ENCODE measurements at places on chromosomes 4 and X. TPM values are rescaled to one million over a fixed set of nuclear protein-coding genes. Genes with fewer than 3 reads are reported as not detected.

GRCh38 chr4:118327554-118328241, 25.1 kb downstream of the PRSS12 start:
- DNase-seq = peak; percentile 64

DNA sequence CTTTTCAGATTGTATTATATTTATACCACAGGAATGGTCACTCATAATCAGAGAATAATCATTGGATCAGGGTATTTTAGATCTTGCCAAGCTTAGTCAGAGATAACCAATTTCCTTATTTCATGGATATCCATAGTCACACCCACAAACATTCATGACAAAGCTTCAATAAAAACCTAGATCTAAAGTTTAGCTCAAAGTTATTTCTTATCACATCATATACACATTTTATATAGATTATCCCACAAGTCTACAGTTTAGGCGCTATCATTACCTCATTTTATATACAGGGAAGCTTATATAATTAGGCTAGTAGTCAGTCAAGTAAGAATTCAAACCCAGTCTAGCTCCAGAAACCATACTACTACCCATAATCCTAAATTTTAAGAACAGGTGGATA, 82.3 kb downstream of the SLC10A7 start:
- peak; percentile 27 for DNase-seq

- no peak for DNase-seq
Observed at GRCh38 chr4:108831886-108832285, 69.0 kb upstream of the ETNPPL start.

DNA sequence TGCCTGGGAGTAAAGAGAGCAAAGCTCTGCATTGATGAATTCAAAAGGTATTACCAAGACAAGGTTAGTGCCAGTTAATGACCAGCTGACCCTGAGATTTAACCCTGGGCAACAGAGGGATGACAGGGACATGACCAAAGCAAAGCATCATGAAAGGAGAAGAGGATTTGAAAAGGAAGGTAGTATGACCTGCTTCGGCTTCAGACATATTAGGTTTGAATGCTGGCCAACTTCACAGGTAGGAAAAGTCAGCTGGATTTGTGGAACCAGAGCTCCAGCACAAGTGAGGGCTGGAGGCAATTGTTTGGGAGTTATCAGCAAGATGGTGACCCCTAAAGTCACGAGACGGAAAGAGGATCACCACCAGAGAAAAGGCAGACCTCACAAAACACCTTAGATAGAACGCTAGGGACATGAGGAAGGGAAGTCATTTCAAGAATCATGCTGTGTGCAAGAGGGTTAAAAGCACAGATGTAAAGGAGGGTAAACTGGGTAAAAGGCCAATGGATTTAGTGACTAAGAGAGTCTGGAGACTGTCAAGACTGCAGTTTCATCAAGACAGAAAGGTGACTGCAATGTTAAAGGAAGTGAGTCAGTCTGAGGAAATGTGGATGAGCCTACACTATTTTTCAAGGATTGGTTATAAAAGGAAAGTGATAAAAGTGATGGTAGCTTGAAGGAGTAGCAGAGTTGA, 45.6 kb downstream of the SH3RF1 start:
- peak; percentile 99 for DNase-seq

- no peak for DNase-seq
Observed at GRCh38 chr4:98711526-98711925, 53.1 kb upstream of the TSPAN5 start.

DNA sequence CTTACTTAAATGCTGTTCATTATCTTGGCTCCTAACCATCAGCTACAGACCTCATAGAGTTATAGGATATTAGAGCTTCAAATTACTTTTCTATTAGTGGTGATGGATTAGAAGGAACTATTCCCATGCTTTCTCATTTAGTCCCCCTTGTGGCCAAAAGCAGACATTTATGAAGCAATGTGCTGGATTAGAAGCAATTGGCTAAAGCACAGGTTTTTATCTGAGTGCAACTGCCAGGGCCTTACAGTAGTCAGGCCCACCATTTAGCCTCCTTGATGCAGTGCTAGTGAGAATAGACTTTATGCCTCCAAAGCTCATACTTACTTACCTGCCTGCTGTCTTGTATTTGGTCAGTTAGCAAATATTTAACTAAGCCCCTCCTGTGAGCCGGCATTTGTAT, 93.0 kb downstream of the TSPAN7 start:
- DNase-seq = peak; percentile 46

GRCh38 chr4:6658209-6658595, 17.7 kb downstream of the MRFAP1 start:
- DNase-seq = no peak

GRCh38 chr4:66750273-66750672, 795.0 kb downstream of the CENPC start:
- DNase-seq = no peak

- no peak for DNase-seq
Observed at GRCh38 chr4:25506032-25506571, 129.0 kb downstream of the ANAPC4 start.

- DNase-seq = no peak
Observed at GRCh38 chr4:153191795-153192363, 12.4 kb upstream of the TRIM2 start.

DNA sequence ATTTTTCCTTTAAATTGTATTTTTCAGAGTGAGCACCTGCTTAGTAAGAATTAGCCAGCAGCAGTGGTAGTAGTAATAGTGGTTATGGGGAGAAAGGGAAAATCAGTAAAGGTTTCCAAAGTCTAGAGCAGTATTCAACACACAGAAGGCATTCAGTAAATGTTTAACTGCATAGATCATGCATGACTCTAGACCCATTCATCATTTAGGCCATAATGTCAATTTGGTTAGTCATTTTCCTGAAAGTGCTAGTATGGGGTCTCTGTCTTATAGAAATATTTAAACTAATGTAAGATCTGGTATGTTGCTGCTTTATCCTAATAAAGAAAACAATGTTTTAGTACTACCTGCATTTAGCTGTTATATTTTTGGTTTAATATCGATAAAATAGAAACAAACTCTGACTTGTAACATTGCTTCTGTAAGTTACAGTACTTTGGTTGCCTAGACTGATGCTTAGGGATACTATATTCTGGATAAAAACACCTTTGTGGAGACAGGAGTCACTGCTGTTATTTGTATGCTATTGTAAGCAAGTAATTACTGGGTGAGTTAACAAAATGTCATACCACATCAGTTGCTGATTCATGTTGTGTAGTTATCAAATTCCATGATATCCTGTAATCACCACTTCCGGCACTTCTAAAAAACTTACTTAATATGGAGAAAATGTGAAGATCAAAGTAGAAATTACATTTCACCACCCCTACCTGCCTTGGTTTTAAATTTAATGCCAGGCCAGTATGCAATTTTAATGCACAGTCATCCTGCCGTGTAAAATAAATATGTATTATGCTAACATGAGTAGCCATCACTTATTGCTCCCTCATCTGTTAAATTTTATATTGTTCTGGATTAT, 115.8 kb upstream of the BMPR1B start:
- peak; percentile 58 for DNase-seq

- peak; percentile 92 for DNase-seq
Observed at GRCh38 chr4:73589261-73589847, 30.9 kb downstream of the RASSF6 start.

DNA sequence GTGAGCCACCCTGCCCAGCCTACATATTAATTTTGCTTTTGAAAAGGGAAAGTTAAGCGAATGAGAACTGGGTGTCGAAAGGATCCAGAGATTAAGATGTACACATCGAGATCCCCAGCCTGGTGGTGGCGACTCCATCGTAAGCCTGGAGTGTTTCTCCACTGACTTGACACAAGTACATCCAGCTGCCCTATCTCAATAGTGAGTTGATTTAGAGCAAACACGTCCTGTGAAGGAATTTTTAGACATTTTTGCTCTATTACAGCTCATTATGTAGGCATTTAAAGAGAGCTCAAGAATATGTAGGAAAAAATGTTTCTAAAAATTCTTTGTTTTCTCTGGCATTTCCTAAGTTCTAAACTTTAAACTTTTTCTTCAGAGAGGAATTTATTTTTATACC, 11.7 kb upstream of the CLDN34 start:
- DNase-seq = peak; percentile 47

- DNase-seq = peak; percentile 68
Observed at GRCh38 chr4:22356987-22357596, 158.8 kb downstream of the ADGRA3 start.

- no peak for DNase-seq
Observed at GRCh38 chr4:17912011-17912410, 101.2 kb downstream of the NCAPG start.

GRCh38 chrX:63581398-63581797, 203.6 kb downstream of the ARHGEF9 start:
- DNase-seq = no peak

DNA sequence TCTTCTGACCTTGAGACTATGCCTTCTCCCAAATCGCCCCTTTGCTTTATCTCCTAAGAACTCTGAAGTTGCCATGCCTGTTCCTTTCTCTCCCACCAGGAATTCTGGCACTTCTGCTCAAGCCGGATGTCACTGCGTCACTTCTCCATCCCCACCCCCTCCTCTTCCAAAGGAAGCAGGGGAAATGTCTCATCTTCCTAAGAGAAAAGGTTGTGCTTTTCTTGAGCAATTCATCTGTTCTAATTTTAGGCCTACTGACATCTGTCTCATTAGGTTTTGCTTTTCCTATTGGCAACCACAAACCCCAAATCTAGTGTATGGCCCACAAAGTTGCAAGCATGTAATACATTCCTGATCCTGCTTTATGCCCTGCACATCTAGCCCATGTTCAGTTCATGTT, 163.1 kb upstream of the PLAC1 start:
- peak; percentile 41 for DNase-seq

GRCh38 chrX:152817078-152817764, 13.3 kb downstream of the CETN2 start:
- peak; percentile 60 for DNase-seq

DNA sequence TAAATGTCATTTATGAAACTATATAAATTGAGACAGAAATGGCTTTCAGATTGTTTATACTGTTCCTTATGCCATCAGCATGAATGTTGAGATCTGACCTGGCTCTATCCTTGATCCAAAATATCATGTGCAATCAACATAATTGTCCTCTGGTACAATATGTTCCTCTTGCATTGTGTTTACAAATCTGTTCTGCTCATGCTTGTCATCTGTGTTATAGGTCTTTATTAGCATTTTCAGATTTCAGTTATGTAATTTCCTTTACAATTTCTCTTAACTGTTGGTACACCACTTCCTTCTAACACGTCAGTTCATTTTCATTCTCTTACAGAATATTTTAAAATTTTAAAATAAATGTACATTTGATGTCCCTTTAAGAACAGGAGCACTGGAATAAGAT, 1.6 kb downstream of the HPGD start:
- DNase-seq = no peak

DNA sequence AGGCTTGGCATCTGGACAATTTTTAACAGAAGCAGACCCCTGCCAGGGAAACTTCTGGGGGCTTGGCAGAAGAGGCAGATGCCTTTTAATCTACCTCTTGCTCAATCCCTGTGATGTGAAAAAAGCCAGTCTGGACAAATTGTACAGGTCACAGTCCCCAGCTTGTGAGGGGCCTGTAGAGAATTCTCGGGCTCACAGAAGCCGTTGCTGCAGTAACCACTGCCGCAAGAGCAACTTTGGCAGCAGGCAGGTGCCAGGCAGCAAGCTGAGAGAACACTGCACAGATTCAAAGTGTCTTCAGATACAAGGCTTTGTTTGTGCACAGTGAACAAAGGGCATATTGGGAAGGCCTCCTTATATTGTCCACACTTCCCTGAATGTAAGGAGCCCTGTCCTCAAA, 11.7 kb downstream of the GPKOW start:
- DNase-seq = no peak

DNA sequence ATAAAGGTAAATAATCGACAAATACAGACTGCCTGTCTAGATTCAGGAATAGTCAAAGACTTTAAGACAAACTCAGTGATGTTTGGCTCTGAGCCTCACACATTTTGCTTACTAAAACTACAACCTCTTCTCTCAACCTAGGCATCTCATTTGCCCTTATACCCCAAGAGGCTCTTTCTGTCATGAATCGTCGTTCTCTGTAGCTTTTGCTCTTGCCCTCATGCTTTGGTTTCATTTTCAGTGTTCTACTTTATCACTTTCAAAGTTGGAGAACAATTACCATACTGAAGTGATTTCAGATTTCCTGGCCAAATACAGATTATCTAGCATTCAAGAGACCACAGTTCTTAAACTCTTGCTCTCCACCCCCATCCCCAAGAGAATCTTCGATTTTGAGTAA, 114.1 kb upstream of the RAP2C start:
- no peak for DNase-seq

DNA sequence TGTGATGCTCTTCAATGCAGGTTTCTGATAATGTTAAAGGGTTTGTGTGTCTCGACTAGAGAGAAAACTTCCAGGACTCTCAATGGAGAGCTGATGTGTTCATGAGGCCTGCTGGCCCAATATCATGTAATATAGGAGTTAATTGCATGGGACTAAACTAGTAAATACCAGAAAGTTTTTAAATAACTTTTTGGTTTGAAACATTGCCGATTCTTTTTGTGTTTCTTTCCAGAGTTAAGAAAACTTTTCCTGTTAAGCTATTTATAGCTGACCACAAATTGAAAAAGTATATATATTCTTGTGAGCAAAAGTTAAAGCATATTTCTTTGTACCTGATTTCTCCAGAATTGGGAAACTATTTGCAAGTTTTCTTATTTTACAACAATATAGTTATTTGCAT, 49.7 kb downstream of the FAM9B start:
- no peak for DNase-seq

- no peak for DNase-seq
Observed at GRCh38 chr4:3898098-3898497, 131.9 kb downstream of the ADRA2C start.

DNA sequence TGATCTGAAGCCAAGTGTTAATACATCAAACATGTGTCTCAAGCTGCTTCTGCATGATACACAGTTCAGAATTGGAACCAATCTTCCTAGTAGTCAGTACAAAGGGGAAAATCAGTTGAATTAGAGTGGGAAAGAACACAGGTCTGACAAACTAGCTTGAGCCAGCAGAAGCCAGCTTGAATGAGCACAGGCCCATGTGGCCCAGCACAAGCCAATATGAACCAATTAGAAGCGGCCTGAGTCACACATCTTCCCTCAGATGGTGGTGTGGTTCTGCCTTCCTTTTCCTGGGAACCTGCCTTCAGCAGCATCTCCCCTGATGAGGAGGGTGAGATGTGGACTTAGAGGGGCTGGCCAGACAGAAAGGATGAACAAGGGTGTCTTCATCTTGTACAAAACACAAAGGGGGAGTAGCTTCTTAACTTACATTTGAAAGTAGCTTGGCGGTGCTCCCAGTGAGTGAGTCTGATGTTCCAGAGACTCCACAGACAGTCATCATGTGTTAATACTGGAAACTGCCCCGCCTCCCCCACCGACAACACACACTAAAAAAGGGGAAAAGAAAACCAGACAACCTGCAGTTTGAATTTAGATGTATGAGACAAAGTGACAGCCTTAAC, 72.0 kb downstream of the FRMPD4 start:
- peak; percentile 63 for DNase-seq

GRCh38 chrX:155027509-155028066, 944 bp downstream of the FUNDC2 start:
- peak; percentile 86 for DNase-seq

The ARSJ gene
- total RNA-seq = 12.4 TPM

The GPRIN3 gene
- total RNA-seq = 0.49 TPM

The VSIG4 gene
- not detected for total RNA-seq

The TKTL1 gene
- total RNA-seq = not detected

The EIF4E gene
- total RNA-seq = 160 TPM

The FGF13 gene
- 26.5 TPM for total RNA-seq

The TAPT1 gene
- total RNA-seq = 21.1 TPM

The CA5B gene
- total RNA-seq = 9.1 TPM

The SLC9B1 gene
- 1.2 TPM for total RNA-seq

The ZFP42 gene
- not detected for total RNA-seq

The SPANXB1 gene
- total RNA-seq = not detected
